ENCODE measurements at places on chromosomes 3 and 15.

DNA sequence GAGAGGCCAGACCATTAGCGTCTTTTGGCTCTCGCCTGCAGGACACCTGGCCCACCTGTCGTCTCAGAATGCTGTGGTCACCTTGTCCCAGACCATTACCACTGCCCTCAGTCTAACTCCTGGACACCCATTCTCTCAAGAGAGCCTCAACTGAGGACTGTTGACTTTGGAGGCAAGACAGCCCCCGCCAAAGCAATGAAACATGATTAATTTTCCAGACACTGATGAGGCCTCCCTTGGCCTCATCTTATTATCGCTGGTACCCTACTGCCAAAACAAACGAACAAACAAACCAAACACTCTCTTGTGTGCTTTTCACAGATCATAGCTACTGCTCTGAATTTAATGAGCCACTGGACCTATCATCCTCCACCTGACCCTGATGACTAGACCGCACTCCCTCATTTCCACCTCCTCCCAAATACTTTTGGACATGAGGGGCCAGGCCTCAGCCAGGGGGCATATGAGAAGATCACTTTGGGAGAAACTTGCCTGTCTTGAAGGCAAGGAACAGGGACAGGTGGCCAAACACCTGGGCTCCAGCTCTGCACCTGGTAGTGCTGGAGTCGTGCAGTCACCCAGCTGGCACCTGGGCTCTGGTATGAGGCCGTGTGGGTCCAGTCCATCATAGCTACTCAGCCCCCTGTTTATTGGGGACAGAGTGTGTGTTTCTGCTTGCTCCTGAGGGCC lies 27.6 kb downstream of the ALS2CL start:
- DNase-seq = peak; percentile 89

GRCh38 chr15:67358812-67359211 lies 104.2 kb downstream of the IQCH start:
- no peak for DNase-seq

GRCh38 chr15:86691091-86691663 lies 611.5 kb downstream of the AGBL1 start:
- DNase-seq = no peak

DNA sequence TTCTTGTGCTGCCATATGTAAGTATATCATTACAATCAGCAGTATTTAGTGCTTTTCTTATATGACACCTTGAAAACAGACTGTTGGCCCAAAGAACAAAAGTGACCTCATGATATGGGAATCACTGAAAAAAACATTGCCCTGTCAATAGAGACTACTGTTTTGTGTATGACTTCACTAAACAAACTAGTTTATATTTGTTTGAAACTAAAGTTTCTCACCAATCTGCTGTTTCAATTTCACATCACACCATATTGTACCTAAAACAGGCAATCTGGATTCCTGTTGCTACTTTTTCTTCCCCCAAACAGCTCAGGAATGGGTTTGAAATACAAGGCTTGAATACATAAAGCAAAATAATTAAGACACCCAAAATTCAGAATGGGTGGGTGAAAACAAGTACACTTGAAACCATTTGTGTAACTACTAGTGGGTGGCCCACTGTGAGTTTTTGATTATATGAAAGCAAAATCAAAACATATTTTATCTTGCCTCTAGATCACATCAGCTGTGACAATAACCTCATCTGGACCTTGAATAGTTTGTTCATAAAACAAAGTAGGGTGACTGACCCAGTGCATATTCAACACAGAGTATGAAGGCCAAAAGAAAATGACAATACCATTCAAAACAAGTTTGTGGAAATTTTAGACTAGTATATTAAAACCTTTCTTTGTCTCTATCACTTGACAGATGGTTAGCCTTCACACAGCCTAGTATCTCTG lies 5.9 kb downstream of the ZBTB20 start:
- no peak for DNase-seq

DNA sequence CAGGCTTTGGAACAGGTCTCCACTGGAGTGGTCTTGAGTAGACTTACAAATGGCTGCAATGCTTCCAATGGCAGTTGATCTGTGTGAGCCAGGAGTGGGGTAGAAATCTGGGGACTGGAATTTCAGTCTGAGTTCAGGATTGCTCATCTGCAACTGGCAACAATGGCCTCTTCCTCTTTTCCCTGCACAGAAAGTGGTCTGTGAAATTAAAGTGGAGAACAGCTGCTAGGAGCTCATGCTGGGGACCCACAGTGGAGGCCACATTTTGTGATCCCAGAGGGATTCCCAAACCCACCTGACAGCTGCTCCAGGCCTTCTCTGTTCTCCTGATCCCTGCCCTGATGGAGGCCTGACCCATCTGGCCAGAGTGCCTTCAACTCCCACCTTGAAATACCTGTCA lies 49.6 kb downstream of the CEMIP start:
- DNase-seq = no peak

- DNase-seq = no peak
Measured at GRCh38 chr3:71237672-71238071, 345.9 kb downstream of the FOXP1 start.

GRCh38 chr3:167521006-167521355 lies 47.1 kb upstream of the SERPINI2 start:
- DNase-seq = no peak

DNA sequence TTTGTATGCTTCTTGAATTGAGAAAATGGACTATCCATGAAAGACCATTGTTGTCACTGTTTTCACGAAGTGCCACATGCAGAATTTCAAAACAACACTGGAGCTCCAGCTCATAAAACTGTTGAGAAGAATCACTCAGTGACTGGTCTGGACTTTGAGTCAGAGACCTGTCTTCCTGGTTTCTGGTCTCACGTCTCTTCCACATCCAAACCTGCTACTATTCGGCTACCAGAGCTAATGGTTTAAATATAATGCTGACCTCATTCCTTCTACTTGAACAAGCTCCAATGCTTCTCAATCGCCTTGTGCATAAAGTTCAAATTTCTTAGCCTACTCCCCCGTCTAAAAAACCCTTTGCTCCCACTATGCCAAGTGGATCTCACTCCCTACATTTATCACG lies 227.9 kb upstream of the NR2F2 start:
- no peak for DNase-seq

- peak; percentile 75 for DNase-seq
Measured at GRCh38 chr3:187165144-187165543, 25.8 kb upstream of the RPL39L start.

DNA sequence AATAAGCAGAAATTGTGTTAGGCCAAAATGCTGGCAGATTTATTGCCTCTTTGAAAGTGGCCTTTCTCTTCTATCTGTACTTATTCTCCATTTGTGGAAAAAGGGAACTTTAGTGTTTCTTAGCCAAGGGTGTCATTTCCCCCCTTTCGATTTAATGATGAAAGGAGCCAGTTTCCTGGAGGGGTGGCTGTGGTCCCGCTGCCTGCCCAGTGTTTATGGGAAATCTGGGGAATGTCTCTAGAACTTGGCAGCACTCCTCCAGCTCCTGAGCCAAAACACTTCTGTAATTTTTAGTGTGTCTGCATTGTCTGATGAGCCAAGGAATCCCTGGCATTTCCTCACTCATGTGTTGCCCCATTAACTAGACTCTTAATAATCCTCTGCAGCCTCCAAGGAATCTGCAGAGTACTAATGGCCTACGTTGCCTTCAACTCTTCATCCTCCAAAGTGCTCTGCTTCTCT lies 448.8 kb downstream of the GRM7 start:
- DNase-seq = no peak

- no peak for DNase-seq
Measured at GRCh38 chr3:159771865-159772611, 216.6 kb upstream of the IL12A start.
